Immature natural killer cell (primary cell): ENCODE measurements at places on chromosomes 13 and 19. TPM values are rescaled to one million over a fixed set of nuclear protein-coding genes. Genes with fewer than 3 reads are reported as not detected.

The NAT14 gene
- 4.8 TPM for polyA plus RNA-seq

The NKG7 gene
- 8,923 TPM for polyA plus RNA-seq

The RFPL4AL1 gene
- not detected for polyA plus RNA-seq

DNA sequence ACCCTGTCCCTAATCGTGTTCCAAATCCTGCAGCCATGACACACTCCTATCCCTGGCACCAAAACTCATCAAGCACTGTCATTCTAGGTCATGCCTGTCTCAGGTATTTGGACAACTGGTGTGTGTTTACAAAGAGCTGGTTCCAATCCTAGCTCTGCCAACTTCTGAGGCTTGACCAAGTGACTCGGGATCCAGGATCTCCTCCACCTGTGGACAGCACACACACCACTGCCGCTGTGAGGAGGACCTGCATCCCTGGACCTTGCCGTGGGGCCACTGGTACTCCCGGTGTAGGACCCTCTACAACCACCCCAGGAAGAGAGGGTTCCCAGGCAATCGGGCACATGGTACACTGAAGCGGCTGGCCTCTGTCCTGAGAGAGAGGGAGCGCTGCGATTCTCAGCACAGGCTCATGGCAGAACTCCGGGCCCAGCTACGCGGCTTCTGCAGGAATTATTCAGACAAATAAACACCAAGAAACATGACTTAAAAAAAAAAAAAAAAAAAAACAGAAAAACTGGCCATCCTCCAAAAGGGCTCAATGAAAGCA is 20.4 kb downstream of the MLLT1 start:
- no peak for DNase-seq

- DNase-seq: no peak
Measured at GRCh38 chr13:51822106-51822815, 18.3 kb upstream of the DHRS12 start.

DNA sequence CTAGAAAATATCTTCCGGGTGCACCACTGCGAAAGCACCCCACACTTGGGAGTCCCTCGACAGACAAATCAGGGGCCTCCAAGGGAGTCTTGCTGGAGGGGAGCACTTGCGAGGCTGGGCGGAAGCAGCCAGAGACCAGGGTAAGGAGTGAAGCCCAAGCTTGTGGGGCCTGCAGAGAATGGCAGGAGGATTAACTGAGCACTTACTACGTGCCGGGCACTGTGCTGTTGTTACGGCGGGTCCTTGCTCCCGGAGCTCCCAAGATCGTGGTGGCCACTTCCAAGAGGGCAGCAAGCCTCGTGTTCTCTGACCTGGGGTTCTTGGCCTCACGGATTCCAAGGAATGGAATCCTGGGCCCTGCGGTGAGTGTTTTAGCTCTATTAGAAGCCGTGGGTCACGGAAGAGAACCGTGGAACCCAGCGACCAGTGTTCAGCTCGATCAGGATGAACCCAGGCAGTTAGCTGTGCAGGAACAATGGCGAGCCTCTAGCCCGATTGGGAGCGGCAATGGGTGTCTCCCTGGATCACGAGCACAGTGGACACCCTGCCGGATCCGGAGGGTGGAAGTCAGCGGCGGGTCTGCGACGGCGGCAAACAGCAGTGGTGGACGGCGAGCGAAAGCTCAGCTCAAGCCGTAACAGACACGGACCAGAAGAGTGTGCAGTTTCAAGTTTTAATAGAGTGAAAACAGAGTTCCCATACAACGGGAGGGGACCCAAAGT is 9.6 kb downstream of the TTYH1 start:
- no peak for DNase-seq

DNA sequence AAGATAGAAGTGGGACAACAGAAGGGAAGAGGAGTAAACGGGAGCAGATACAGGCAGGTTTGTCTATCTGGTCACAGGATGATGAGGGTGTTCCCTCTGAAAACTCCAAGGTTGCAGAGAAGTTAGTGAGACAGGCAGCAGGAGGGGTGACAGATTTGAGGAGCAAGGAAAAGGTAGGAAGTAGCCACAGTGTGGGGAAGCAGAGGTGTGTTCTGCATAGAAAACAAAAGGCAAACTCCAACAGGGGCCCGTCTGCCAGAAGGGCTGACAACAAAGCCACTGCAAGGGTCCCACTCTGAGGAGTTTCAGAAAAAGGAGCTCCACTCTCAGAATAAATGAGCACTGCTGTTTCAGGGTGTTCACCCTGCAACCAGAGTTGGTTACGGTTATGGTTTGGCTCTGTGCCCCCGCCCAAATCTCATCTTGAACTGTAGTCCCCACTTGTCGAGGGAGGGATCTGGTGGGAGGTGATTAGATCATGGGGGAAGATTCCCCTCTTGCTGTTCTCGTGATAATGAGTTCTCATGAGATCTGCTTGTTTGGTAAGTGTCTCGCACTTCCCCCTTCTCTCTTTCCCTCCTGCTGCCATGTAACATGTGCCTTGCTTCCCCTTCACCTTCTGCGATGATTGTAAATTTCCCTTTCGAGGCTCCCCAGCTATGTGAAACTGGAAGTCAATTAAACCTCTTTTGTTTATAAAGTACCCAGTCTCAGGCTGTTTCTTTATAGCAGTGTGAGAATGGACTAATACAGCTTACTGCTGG is 32.1 kb downstream of the SMAD9 start:
- no peak for DNase-seq

GRCh38 chr13:99941086-99941485 is 30.5 kb downstream of the ZIC5 start:
- DNase-seq: no peak
